ENCODE measurements at places on chromosomes 13 and 19.

DNA sequence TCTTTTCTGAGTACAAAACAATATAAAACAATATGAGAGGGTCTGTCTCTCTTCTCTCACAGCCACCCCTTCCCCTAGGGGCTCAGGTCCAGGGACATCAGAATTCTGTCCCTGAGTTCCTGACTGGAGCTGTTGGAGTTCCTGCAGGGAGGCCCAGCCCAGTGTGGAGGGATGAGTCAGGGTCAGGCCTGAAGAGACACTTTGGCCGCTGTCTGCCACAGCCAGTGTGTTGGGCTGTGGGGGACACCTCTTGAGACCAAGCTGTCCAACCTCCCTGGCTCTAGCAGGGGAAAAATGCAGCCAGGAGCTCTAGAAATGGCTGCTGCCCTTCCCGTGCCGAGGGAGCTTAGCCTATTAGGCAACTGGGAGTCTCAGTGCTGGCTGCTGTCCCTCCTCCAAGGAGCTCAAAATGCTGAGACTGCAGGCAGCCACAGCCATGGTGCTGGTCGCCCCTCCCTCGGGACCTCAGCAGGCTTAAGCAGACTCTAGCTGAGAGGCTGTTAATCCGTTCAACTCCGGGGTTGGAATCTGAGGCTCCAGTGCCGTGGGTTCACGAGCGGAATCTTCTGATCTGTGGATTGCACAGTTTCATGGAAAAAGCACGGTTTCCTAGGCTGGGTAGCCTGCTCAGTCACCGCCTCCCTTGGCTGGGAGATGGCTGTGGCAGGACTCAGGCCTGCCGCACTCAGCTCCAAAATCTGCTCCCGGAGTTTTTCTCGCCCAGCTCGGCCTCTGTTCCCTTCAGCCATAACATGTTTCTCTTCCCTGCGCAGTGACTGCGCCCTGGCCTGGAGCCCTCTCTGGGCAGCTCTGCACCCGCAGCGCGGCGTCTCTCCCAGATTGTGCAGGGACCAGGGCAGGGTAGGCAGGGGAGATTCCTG lies 3.8 kb upstream of the ZNF626 start:
- no peak for DNase-seq

DNA sequence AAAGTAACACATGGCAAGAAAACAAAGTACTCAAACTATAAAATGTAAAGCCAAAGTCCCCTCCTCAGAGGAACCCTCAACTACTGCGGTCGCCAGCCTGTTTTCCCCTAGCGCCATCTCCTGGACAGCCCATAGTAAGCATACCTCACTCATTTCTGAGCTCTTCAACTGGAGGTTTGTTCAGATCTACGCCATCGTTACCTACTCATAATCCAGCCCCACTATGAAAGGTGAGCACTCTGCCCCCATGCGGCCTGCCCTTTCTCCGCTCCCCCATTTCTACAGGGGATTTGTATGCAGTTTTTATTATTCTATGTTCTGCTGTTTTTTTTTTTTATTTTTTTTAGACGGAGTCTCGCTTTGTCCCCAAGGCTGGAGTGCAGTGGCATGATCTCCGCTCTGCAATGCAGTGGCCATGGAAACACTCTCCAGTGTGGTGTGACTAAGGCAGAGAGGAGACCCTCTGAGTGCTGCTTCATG lies 26.2 kb downstream of the OPA3 start:
- peak; percentile 58 for DNase-seq

DNA sequence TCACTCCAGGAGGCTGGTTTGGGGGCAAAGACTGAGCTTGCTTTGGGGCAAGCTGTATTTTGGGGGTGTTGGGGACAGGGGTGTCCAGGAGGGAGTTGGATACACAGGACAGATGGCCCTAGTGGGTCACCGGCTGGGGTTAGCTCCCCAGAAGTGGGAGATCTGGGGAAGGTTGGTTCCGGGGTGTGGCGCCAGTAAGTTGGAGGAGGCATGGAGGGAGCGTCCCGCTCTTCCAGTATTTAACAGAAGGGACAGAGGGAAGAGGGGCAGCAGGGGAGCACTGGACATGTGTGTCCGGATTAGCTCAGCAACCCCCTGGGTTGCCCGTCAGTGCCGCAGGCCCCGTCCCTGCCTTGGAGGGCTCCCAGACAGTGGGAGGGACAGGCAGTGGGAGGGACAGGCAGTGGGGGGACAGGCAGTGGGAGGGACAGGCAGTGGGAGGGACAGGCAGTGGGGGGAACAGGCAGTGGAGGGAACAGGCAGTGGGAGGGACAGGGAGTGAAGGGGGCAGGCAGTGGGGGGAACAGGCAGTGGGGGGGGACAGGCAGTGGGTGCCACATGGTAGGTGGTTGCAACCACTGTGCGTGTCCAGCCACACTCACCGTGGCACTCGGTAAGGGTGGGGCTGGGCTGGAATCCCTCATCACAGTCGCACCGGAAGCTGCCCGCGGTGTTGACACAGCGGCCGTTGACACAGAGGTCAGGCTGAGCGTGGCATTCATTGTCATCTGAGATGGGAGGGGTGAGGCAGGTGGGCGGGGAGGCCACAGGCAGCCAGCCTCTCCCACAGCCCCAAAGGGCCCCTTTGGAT lies 33.2 kb downstream of the CCL25 start:
- DNase-seq, result no peak

DNA sequence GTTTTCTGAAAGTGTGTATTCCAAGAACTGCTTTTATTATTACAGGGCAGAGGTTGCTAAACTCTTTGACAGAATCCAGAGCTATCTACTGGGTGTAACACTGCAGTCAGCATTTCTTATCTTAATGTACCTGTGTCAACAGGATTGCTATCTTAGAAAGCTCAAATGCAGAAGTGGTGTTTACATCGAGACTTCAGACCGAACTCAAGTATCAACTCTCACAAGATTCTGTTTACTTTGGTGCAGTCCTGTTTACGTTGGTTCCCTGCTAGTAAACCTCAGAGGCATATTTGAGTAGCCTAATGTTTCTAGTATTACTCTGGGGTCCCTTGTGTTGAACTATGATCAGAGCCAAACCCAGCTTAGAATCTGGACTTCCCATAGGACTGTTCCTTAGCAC lies 20.5 kb downstream of the SLC15A1 start:
- DNase-seq, result no peak

DNA sequence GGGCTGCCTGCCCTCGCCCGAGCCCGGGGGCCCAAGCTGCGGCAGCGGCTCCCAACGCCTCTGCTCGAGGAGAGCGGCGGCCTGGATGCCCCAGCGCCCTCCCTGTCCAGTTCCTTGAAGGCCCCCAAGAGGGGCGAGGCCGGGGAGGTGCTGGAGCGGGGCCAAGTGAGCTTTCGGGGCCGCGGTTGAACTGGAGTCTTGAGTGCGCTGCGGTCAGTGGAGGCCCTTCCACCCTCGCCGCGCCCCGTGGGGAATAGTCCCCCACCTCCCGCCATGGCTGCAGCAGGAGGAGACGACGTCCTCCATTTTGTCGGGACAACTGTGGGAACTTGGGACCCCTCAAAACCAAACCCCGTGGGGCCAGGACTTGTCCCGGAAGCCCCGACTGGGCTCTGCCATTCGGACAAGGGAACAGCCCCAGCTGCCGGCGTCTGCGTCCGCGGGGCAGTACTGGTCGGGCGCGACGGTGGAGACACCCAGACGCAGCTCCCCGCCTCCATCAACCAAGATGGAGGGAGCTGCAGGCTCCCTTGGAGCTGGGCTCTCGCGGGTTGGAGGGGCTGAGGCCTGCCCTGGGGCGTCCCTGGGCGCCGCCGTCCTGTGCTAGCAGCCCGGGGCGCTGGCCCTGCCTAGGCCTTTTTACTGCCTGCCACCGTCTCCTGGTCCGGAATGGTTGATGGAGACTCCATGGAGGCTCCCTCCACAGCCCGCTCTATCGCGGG lies 736 bp upstream of the ZMYM5 start:
- peak; percentile 55 for DNase-seq

- no peak for DNase-seq
Observed at GRCh38 chr13:114057166-114058050, 75.0 kb downstream of the RASA3 start.

All from inflammatory macrophage treated with lipopolysaccharide for 4 hours (primary cell).